ENCODE measurements at places on chromosomes 2 and 18. TPM values are rescaled to one million over a fixed set of nuclear protein-coding genes. Genes with fewer than 3 reads are reported as not detected.

DNA sequence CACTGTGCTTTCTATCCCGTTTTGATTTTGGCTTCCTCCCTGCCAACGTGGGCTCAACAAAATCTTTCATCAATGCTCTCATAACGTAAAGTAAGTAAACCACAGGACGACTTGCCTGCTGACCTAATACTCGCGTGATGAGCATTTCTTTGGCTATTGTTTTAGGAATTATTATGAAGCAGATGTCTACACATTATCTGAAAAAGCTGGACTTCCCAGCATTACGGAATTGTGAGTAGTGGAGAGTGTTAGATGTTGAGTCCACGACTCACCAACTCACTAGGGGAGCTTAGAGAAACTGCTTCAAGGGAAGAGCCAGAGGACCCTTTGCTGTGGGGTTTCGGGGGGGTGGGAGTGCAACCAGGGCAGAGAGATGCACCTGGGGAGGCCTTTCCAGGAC, 21.9 kb downstream of the HJURP start:
- no peaks in the 10 kb centered on the region for H3K36me3 ChIP-seq
- DNase-seq, result no peak
- H3K4me1 ChIP-seq, result no peaks in the 10 kb centered on the region
- H3K27me3 ChIP-seq, result no peaks in the 10 kb centered on the region
- no peak overlapping the region for H3K27ac ChIP-seq
- H3K4me3 ChIP-seq, result no peak overlapping the region

DNA sequence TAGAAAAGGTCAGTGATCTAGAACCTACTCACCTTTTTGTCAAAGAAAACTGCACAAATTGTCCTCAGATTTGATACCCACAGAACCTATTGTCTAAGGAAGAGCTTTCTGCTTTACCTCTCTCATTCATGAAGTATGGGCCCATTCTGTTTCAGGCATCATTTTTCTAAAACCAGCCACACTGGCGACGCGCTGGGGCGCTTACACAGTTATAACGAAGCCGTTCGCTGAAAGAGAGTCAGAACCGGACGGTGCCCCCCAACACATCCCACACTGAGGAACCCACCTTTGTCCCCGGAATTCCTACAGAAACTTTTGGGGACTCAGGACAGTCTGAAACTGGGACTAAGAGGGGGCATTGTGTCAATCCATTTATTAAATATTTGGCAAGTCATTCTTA, 206.3 kb upstream of the HAAO start:
- no peak overlapping the region for H3K4me3 ChIP-seq
- H3K4me1 ChIP-seq, result no peaks in the 10 kb centered on the region
- no peaks in the 10 kb centered on the region for H3K27me3 ChIP-seq
- DNase-seq, result no peak

DNA sequence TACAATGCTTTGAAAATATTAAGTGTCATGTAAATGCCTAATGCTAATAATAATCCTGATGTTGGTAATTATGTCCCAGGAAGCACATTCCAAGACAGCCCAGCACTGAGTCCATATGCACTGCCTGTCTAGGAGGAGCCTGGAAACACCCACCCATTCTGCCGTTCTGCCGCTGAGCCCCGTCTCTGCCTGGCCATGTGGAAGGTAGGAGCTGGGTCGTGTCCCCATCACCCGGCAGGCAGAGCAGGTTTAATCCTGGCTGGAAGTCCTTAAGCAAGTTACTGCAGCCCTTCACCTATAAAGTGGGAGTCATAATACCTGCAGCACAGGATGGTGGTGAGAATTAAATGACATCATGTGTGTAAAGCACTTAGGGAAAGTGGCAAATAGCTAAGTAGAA, 13.1 kb upstream of the EN1 start:
- no peaks in the 10 kb centered on the region for H3K36me3 ChIP-seq
- peaks cover 9% of the 10 kb centered on the region for H3K4me1 ChIP-seq
- H3K4me3 ChIP-seq, result no peak overlapping the region
- no peak for DNase-seq

DNA sequence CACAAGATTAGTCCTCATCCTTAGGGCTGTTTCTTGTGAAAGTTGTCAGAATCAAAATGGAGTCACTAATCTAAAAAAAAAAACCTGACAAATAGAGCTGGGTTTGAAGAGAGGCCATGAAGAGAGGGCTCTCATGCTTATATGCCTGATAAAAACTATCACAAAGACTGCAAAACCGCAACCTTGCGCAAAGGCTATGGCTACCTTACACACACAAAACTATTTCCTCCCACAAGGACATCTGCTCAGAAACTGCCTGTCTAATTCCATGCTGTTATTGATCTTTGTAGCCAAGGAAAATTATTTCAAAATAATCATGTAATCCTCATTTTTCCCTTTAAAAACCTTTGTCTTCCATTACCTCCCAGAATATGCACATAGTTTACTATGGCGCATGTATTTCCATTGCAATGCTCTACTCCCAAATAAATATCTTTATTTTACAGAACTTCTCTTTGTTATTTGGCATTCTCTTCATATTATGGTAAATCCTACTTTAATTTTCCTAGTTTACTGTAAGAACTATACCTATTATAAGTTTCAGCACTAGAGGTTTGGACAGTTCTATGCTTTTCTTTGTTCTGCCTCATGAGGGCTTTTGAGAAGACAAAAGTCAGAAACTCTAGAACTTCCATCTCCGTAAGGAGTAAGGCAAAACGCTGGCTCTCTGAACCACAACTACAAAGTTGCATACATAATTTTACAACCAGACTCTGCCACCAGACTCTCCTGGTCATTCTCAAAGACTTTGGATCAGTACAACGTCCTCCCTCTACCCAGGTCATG, 9.6 kb upstream of the DPYSL5 start:
- H3K27me3 ChIP-seq, result peaks cover 6% of the 10 kb centered on the region
- no peak overlapping the region for H3K27ac ChIP-seq
- no peak overlapping the region for H3K4me3 ChIP-seq
- H3K4me1 ChIP-seq, result no peaks in the 10 kb centered on the region
- no peak for DNase-seq

DNA sequence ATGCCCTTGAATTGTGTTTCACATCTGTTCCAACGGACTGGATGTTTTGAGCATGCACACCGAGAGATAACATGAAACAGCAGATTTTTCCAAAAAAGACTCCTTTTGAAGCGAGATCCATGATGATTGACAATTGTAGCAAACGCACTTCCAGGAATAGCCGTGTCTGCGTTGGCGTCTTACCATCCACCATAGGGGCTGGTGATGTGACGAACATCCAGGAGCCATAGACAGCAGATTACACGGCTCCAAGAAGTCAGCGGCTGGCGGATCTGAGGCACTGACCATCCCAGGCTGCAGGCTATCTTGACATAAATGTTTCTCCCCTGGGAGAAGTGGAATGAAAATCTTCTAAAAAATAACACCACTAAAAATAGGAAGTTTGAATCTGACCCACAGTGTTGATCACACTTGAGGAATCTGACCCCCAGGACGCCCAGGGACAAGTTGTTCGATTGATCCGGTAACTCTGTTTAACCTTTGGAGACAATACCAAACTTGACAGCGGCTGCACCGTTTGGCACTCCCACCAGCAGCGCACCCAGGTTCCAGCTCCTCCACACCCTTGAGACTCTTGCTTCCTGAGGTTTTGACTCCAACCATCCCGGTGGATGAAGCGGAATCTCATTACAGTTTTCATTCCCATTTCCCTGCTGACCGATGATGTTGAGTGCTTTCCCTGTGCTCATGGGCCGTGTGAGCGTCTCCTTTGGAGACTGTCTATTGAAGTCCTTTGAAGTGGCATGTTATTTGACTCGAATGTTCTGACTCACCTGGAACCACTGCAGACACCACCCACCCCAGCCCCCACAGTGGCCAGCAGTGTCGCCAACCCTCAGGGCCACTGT, 140.0 kb upstream of the GPC1 start:
- no peak overlapping the region for H3K27ac ChIP-seq
- no peaks in the 10 kb centered on the region for H3K27me3 ChIP-seq
- DNase-seq, result no peak

- no peak overlapping the region for H3K4me3 ChIP-seq
- H3K27me3 ChIP-seq, result no peaks in the 10 kb centered on the region
- H3K27ac ChIP-seq, result no peak overlapping the region
- no peaks in the 10 kb centered on the region for H3K36me3 ChIP-seq
- no peak for DNase-seq
- H3K4me1 ChIP-seq, result no peaks in the 10 kb centered on the region
These were observed 8.9 kb downstream of the ECEL1 start for GRCh38 chr2:232478571-232479340.

DNA sequence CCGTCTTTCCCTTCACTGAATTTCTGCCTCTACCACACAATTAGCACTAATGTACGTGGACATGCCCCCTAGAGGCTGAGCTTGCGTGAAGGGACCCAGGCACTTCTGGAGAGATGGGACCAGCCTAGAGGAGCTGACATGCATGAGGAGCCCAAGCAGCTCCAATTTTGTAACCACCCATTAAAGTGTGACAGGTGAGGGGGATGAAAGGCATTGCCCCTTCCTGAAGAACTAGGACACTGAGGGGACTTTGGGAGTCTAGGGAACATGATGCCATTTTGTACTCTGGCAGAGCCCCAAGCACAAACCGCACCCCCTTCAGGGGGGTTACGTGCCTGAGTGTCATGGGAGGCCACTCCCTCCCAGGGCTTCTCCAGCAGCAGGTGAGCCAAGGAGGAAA, 63.6 kb downstream of the HNRNPLL start:
- peaks cover 4% of the 10 kb centered on the region for H3K4me1 ChIP-seq
- H3K4me3 ChIP-seq, result no peak overlapping the region
- no peak for DNase-seq
- no peak overlapping the region for H3K27ac ChIP-seq
- H3K36me3 ChIP-seq, result no peaks in the 10 kb centered on the region

GRCh38 chr2:102486941-102487702, 14.1 kb downstream of the SLC9A4 start:
- H3K27me3 ChIP-seq, result no peaks in the 10 kb centered on the region
- no peaks in the 10 kb centered on the region for H3K36me3 ChIP-seq
- H3K4me3 ChIP-seq, result no peak overlapping the region
- no peaks in the 10 kb centered on the region for H3K4me1 ChIP-seq

- no peaks in the 10 kb centered on the region for H3K27me3 ChIP-seq
- no peak overlapping the region for H3K4me3 ChIP-seq
- no peaks in the 10 kb centered on the region for H3K4me1 ChIP-seq
- DNase-seq, result no peak
- H3K36me3 ChIP-seq, result no peaks in the 10 kb centered on the region
These were observed 56.3 kb downstream of the RBKS start for GRCh38 chr2:27833931-27834330.

DNA sequence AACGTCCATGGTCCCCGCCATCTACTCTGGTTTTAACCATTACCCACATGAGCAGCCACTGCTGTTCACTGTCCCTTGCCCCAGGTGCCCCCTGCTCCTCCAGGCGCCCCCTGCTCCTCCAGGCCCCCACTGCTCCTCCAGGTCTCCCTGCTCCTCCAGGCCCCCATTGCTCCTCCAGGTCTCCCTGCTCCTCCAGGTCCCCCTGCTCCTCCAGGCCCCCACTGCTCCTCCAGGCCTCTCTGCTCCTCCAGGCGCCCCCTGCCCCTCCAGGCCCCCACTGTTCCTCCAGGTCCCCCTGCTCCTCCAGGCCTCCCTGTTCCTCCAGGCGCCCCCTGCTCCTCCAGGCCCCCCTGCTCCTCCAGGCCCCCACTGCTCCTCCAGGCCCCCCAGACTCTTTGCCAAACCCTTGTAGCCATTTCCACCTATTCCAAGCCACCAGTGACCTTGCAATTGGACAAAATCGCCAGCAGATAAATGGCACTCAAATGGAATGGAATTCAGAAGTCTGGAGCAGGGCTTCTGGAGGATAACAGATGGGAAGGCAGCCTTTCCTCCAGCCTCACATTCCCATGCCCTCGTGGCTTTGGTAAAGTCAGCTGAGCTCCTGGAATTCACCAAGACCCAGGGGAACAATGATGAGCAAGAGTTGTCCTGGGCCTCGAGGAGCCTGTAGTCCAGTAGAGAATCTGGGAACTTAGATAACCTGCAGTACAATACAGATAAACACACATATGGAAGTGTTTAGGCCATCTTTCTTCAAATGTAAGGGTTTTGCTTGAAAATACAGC, 13.3 kb upstream of the RPL31 start:
- H3K27me3 ChIP-seq, result no peaks in the 10 kb centered on the region
- no peaks in the 10 kb centered on the region for H3K36me3 ChIP-seq
- no peaks in the 10 kb centered on the region for H3K4me1 ChIP-seq
- no peak overlapping the region for H3K27ac ChIP-seq
- no peak for DNase-seq

DNA sequence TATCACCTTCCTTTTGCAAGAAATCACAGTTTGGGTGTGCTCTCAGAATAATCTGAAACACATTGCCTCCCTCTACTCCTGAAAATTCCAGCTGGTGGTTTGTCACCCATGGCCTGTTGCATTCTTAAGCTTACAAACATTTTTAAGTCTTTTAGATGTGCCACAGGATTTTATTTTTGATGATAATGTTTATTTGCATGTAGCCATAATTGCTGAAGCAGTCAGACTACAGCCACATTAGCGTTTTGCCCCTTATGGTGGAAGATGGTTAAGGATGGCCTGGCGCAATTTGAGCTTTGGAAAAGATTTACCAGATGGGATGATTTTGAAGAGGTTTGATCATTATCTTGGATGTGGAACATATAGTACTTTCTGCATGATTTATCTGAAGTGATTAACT, 439.5 kb downstream of the MEIS1 start:
- H3K27ac ChIP-seq, result no peak overlapping the region
- no peaks in the 10 kb centered on the region for H3K36me3 ChIP-seq
- H3K27me3 ChIP-seq, result no peaks in the 10 kb centered on the region
- no peak overlapping the region for H3K4me3 ChIP-seq

DNA sequence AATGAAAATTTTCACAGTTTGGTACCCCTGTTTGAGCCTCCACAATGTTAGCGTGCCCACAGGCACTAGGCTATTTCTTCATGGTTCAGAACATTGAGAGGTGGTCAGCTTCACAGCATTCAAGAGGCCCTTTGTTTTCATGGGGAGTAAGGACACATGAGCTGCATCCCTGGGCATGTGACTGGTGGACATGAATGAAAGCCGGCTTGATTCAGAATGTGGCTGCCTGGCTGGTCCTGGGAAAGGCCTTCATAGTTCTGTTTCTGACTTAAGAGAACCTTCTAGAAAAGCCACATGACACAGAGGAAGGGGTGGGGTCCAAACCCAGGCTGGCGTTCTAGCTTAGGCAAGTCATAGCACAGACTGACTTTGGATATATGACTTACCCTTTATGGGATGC, 420.6 kb downstream of the CMPK2 start:
- H3K27me3 ChIP-seq, result no peaks in the 10 kb centered on the region
- no peak for DNase-seq
- H3K36me3 ChIP-seq, result no peaks in the 10 kb centered on the region
- H3K4me1 ChIP-seq, result no peaks in the 10 kb centered on the region
- no peak overlapping the region for H3K4me3 ChIP-seq
- H3K27ac ChIP-seq, result no peak overlapping the region

DNA sequence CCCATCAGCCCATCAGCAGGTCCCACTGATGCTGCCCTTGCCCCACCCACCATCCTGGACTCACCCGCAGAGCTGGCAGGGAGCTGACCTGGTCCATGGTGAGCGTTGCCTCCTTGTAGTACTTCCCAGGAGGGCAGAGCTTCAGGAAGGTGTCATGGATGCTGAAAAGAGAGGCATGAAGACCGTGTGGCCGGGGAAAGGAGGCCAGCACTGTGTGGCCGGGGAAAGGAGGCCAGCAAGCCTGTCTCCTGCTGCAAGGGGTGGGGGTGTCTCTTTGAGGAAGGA, 11.9 kb downstream of the CIB4 start:
- no peak overlapping the region for H3K27ac ChIP-seq
- no peaks in the 10 kb centered on the region for H3K27me3 ChIP-seq
- no peaks in the 10 kb centered on the region for H3K36me3 ChIP-seq
- no peak overlapping the region for H3K4me3 ChIP-seq
- DNase-seq, result no peak
- H3K4me1 ChIP-seq, result no peaks in the 10 kb centered on the region

POTEF gene
- not detected for total RNA-seq

IL1A gene
- 1.6 TPM for total RNA-seq

RESP18 gene
- not detected for total RNA-seq

CPLX4 gene
- not detected for total RNA-seq

CCDC88A gene
- total RNA-seq, result 7.5 TPM

CFC1 gene
- total RNA-seq, result not detected

SAG gene
- not detected for total RNA-seq

OSBPL6 gene
- total RNA-seq, result 0.48 TPM

Data from naive thymus-derived CD4-positive, alpha-beta T cell (primary cell).